ENCODE measurements at places on chromosomes 11 and 22.

GRCh38 chr11:64876229-64876750 lies 2.1 kb downstream of the EHD1 start:
- no peak for DNase-seq

DNA sequence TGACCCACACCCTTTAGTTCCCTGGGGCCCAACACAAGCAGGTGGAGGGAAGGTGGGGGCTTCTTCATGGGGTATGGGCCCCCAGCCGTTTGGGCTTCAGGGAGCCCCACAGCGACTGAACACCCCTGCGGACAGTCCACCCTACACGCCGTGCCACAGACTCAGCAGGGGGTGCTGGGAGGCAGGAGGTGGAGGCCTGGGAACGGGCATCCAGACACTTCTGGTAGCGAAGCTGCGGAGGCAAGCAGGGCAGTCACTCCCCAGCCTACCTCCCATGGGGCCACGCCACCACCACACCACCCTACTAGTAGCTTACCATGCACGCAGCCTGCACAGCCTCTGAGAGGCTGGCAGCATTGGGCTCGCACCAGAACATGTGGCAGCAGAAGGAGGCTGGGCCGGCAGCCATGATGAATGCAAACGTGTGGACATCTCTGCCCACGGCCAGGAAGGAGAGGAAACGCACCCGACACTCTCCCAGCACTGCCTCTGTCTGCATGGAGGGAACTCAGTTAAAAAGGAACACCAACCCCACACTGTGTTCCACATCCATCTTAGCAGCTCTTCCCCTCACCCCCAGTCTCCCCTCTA lies 5.3 kb downstream of the SMPD1 start:
- no peak for DNase-seq

DNA sequence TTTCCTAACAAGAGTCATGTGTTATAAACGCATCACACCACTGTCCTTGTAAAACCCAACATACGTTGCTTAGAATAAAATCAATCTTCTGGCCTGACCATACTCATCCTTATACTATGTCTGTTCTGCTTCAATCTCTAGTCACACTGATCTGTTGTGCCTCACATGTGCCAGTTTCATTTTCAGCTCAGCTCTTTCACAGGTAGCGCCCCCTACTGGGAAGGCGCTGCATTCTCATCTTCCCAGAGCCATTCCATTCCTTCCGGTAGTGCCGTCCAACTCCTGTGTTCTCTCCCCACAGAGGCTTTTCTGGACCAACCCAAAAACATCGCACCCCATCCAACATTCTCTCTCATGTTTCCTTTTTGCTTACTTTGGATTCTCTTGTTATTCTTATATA lies 22.2 kb downstream of the CASP5 start:
- no peak for DNase-seq

DNA sequence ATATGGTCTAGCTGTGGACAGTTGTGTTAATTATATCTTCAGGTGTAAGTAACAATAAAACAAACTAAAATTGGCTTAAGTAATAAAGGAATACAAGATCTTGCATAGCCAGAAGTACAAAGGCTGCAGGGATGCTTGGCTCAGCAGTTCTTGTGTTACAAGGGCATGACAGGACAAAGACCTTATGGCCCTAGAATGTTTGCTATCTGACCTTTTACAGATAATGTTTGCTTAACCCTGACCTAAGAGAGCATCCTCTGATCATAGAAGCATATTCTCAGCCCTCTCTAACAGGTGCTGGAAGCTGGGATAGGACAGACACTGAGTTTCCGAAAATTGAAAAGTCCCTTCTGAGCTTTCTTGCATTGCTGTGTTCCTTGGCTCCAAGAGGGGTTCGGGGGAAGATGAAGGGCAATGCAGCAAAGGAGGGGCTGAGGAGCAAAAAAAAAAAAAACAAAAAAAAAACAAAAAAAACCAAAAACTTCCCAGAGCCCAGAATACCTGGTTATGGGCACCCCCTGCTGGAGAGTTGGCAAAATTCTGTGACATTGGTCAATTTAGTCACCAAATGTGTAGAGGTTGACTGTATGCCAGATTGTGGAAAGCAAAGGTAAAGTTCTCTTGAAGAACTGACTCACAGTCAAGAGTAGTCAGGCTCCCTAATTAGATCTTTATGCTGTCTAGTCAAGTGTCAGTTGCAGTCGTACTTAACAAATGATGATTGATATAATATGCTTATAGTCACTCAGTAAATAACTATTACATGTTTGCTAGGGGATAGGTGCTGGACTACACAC lies 10.4 kb upstream of the HIKESHI start:
- peak; percentile 59 for DNase-seq

DNA sequence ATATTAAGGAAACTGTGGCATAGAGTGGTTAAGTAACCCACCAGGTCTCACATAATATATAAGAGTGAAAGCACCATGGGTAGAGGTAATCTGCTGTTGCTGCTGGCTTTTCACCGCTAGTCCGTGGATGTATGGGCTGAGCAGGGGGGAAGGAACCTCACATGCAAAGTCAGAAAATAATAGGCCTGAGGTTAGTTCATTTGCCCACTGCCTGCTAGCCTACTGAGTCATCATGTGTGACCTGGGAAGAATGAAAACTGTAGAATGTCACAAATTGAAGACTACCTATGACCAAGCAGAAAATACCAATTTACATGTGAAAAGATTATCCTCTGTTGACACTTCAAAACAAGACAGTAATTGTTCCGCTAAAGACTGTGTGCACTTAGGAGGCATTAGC lies 560.1 kb upstream of the FAT3 start:
- peak; percentile 74 for DNase-seq

GRCh38 chr11:48154151-48154550 lies 62.5 kb upstream of the OR4B1 start:
- no peak for DNase-seq

DNA sequence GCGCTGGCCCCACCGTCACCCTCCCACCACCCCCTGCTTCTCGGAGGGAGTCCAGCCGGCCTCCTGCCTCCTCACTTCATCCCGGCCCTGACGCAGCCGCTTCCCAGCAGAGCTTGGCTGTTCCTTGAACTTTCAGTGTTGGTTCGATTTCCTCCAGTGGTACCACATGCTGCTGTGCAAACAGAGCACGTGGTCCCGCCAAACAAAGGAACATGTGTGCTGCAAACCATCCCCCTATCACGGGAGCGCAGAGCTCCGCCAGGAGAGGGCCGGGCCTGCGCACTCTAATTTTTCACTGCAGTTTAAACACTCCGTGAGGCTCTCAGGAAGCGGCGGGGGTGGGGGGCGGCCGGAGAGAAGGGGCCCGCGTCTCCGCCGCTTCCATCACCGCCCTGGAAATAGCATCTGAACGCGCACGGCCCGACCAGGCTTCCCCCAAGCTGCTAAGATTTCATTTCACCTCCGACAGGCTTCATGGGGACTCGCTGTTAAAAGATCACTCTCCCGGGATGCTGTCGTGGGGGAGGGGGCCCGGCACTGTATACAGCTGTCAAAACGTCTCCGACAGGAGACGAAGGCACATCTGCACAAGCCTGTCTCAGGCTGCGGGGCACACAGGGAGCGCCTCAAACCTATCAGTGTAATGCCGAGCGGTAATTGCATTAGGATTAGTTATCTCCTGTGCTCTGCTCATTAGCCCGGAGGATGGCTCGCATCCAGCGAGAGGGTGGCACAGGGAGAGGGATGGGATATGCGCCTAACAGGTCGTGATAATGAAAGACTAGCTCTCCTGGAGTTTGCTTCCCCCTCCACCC lies 269.9 kb upstream of the SORL1-AS1 start:
- peak; percentile 88 for DNase-seq

DNA sequence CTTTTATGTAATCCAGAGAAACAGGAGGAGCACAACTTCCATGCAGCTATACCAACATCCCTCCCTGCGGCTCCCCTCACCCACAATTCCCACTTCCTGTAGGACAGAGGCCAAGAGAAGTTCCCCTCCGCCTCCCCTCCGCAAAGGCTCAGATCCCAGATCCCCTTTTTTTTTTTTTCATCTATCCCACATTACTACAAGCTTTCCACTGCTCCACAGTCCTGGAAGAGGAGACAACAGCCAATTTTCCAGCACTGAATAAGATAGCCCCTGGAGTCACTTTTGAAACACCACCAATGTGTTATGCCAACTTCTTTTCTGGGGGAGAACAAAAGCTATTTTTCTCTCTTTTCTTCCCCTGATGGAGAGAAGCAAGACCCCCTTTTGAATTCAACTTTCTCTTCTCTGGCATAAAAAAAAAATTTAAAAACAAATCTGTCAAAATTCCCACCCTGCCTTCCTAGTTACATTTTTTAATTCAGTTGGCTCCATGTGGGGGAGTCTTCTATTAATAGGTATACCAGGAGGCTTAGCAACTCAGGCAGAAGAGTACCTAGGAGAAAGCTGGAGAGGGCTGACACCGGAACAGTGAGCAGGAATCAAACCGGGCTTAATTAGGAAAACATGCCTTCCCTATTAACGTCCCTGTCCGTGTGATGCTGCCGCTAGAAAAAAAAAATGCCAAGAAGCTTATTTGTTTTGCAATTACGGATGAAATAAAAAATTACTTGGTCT lies 543.4 kb downstream of the BUD13 start:
- DNase-seq, result no peak

DNA sequence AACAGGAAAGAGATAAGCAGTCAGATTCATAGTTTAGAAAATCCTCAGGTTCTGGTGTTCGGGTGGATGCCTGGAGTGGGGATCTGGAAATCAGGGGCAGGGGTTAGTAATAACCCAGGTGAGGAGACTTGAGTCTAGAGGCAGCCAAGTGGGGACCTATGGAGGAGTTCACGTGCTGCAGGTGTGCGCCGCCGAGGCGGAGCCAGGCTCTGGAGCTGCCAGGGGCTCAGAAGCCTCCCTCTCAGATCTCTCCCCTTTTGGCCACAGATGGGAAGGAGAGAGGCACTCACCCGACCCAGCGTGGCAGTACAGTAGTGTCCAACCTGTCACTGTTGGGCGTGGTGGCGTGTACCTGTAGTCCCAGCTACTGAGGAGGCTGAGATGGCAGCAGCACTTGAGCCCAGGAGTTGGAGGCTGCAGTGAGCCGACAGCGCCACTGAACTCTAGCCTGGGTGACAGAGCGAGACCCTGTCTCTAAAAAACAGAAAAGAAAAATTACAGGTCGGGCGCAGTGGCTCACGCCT lies 27.5 kb downstream of the TXN2 start:
- no peak for DNase-seq

GRCh38 chr22:39097098-39098020 lies at the start of gene APOBEC3H:
Gene APOBEC3H, plus strand, starts transcription at chr22:39097244. Its CDS starts 3,035 bp downstream, at chr22:39100279.
- DNase-seq, result no peak

DNA sequence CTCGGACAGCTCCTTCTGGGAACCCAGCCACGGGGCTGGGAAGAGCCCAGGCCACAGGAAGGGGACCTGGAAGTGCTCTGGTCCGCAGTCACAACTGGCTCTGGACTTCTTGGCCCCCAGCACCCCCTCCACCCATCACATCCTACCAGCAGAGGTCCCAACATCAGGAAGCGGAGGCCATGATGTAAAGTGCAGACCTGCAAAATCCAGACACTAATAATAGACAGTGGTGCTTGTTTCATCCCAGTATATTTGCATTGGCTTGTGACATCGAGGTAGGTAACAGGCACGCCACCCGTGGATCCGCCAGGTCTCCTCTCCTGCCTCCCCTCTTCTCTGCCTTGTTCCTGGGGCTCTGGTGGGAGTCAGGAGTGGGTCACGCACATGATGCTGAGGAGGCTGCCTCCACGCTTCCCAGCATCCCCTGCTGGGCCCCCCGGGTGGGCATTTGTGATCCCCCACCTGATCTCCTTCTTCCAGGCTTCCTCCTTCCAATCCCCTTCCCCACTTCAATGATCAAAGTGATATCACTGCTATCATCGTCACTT lies 1454.0 kb downstream of the BRD1 start:
- DNase-seq, result no peak

DNA sequence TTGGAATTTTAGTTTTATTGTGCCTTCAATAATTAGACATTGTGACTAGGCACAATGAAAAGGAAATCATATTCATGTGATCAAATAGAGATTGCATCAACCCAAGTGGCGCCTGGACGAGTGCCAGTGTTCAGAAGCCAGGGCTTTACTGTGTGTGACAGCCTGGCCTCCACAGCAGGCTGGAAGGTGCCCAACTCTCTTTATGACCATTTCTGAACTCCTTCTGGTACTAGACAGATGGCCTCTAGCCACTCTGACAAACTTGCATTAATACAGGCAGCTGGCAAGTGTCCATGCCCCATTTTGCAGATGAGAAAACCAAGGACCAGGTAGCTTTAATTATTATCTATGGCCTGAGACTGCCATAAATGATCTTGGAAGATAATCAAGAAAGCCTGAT lies 8.3 kb upstream of the POU2AF1 start:
- no peak for DNase-seq

Data from islet precursor cell (in vitro differentiated cells).